IMR-90 (cell line): ENCODE measurements at places on chromosomes 2 and 18. TPM values are rescaled to one million over a fixed set of nuclear protein-coding genes. Genes with fewer than 3 reads are reported as not detected.

Gene DYNAP
- not detected in 2 replicates for total RNA-seq

Gene GORASP2
- 53.1 and 60.5 TPM in 2 replicates for total RNA-seq

Gene FKBP1B
- total RNA-seq, result 8.9 and 10.2 TPM in 2 replicates

Gene LCT
- total RNA-seq, result under 0.01 TPM in 1 of 2 replicates, not detected in the other

Gene CHN1
- 54.4 and 58.4 TPM in 2 replicates for total RNA-seq

Gene TANK
- 41.9 and 46.4 TPM in 2 replicates for total RNA-seq

Gene CABYR
- total RNA-seq, result 3.6 and 4.1 TPM in 2 replicates

Gene WDR7
- 18.6 and 23.3 TPM in 2 replicates for total RNA-seq

Gene SPDYA
- not detected in 2 replicates for total RNA-seq

Gene SERPINB13
- total RNA-seq, result not detected in 2 replicates

Gene DNAJC5G
- total RNA-seq, result not detected in 2 replicates

Gene NPPC
- total RNA-seq, result 0.28 and 0.36 TPM in 2 replicates

Gene LDAH
- total RNA-seq, result 22.5 and 31.7 TPM in 2 replicates

Gene DPYSL5
- total RNA-seq, result not detected in 2 replicates

Gene ITGA4
- total RNA-seq, result 13.6 and 20.6 TPM in 2 replicates

Gene BBS5
- total RNA-seq, result 1.4 and 1.9 TPM in 2 replicates

Gene NABP1
- 57.7 and 141 TPM in 2 replicates for total RNA-seq

Gene PMAIP1
- 14.0 and 26.9 TPM in 2 replicates for total RNA-seq

Gene DSEL
- 100 and 145 TPM in 2 replicates for total RNA-seq
